Aorta (tissue), 5 donors: ENCODE measurements at places on chromosomes 13 and 19. TPM values are rescaled to one million over a fixed set of nuclear protein-coding genes. Genes with fewer than 3 reads are reported as not detected.

SIGLEC10 gene
- 1.2 TPM for polyA plus RNA-seq

ATP4A gene
- polyA plus RNA-seq = not detected

ZNF416 gene
- 2.5 TPM for polyA plus RNA-seq

CYP2A7 gene
- polyA plus RNA-seq = not detected

PLPPR3 gene
- polyA plus RNA-seq = not detected
